ENCODE measurements at places on chromosomes 12 and 14. TPM values are rescaled to one million over a fixed set of nuclear protein-coding genes. Genes with fewer than 3 reads are reported as not detected.

GRCh38 chr12:130075497-130076076 lies 86.7 kb upstream of the FZD10 start:
- peaks cover 5% of the 10 kb centered on the region for H3K27me3 ChIP-seq
- H3K4me1 ChIP-seq: no peaks in the 10 kb centered on the region
- DNase-seq: no peak
- no peak overlapping the region for H3K4me3 ChIP-seq

DNA sequence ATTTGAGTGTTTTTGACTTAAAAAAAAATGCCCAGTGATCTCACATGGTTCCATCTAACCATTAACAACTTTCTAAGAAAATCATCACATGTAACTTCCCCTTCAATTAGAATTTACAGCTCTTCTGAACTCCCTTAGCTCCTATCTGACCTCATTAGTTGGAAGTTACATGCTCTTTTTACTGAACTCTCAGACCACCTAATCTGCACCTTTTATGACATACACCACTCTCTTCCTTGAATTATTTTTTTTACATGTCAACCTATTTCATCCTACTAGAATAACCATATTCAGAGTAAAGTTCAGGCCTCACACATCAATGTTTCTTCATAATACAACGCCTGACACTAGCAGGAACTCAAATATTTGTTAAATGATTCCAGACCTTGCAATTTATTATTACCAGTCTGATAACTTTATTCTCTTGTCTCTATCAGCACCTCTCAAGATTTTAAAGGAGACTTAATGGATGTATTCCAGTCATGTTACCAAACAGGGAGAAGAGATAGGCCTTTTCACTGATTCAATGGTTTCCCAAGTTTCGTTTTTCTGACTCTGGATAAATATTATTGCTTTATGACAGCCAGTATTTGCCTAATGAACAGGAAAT lies 21.0 kb downstream of the EGLN3 start:
- H3K4me1 ChIP-seq: no peaks in the 10 kb centered on the region
- H3K4me3 ChIP-seq: no peak overlapping the region
- no peaks in the 10 kb centered on the region for H3K36me3 ChIP-seq
- DNase-seq: no peak
- no peak overlapping the region for H3K27ac ChIP-seq

DNA sequence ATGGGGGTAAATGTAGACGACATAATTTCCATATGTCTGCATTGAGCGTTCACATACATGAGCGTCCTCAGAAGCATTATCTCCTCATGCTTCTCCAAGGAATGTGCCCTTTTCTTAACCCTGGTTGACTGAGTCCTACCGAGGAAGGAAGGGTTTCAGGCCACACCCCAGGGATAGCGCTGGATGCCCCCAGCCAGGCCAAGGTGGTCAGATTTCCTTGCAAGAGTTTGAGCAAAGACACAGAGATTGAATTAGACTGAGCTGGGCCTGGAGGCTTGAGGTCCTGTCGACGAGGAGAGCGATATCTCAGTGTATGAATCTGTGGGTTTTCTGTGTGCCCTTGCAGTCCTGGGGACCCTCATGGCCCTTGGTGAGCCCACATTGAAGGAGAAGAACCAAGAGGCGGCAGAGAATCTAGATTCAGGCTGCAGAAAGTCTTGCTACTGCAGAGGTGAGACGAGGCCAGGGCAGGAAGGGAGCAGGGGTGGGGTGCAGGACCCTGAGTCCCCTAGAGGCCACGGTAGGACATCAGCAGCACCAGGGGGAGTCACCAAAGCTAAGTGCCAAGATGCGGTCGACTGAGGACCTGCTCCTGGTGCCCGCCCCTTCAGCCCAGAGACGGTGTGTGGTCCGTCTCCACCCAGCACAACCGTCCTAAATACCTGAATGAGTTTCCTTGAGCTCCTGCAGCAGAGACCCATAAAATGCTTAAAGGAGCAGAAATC lies 94.7 kb upstream of the DIO3 start:
- H3K4me1 ChIP-seq: no peaks in the 10 kb centered on the region
- no peaks in the 10 kb centered on the region for H3K27me3 ChIP-seq
- H3K36me3 ChIP-seq: no peaks in the 10 kb centered on the region
- no peak for DNase-seq

DNA sequence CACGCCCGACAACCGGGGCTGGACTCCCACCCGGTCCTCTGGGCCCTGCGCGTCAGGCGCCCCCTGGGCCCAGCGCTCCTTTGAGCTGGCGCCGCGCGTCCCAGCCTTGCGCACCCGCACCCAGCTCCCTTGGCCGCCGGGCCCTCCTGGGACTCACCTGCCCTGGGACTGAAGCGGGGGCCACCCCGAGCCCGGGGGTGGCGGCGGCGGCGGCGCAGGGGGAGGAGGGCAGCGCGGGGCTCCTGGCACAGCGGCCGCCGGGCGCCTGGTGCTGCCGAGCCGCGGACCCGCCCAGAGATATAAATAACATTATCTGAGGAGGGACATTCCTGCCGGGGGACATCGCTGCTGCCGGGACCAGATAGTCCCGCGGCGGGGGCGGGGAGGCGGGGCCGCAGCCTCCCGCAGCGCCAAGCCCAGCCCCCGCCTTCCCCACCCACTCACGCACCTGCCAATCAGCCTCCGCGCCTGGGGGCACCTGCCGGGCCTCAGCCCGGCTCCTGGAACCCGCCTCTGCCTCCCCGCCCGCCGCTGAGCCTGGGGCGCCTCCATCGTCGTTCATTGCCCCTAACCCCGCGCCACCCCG lies at the start of gene SPTB:
SPTB (minus strand) TSS at position 273 of the 586 bp plus-strand sequence. CDS start 56,813 bp downstream, outside the sequence.
- H3K27me3 ChIP-seq: peaks cover 44% of the 10 kb centered on the region
- no peak within 1 kb of the TSS for H3K27ac ChIP-seq
- H3K4me1 ChIP-seq: no peaks in the 10 kb centered on the region
- DNase-seq: no peak

- peak; percentile 2 for DNase-seq
- H3K27ac ChIP-seq: no peak overlapping the region
- H3K4me3 ChIP-seq: no peak overlapping the region
- H3K4me1 ChIP-seq: no peaks in the 10 kb centered on the region
- H3K27me3 ChIP-seq: no peaks in the 10 kb centered on the region
Observed at GRCh38 chr12:102816816-102817434, 100.1 kb downstream of the PAH start.

DNA sequence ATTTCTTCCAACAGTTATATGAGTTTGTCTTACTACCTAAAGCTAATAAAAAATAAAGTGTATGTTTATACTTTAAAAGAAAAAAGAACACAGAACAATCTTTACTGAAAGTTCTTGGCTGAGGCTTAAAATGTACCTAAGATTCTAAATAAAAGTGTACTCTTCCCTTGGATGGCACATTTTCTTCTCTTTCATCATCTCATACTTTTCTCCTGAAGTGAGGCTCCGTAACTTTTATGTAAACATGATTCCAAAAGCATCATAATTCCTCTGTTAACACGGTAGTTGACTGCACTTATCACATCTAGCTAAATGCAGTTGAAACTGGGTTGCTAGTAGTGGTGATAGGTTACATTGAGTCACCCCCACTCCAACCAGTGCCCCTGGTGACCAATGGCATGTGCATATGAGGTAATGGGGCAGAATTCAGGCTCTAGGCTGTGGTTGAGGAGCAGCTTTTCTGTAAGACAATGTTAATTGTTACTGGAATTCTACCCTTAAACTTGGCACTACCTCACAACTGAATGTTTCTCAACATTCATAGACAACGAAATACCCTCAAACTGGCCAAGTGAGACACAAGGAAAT lies 38.4 kb downstream of the WASHC3 start:
- no peak for DNase-seq
- no peaks in the 10 kb centered on the region for H3K4me1 ChIP-seq
- H3K27ac ChIP-seq: no peak overlapping the region
- no peaks in the 10 kb centered on the region for H3K27me3 ChIP-seq

GRCh38 chr14:87878959-87879358 lies 114.0 kb downstream of the GALC start:
- no peak overlapping the region for H3K4me3 ChIP-seq
- H3K27me3 ChIP-seq: no peaks in the 10 kb centered on the region
- H3K36me3 ChIP-seq: no peaks in the 10 kb centered on the region
- no peaks in the 10 kb centered on the region for H3K4me1 ChIP-seq

GRCh38 chr12:51867796-51868428 lies 19.4 kb upstream of the FIGNL2 start:
- H3K4me1 ChIP-seq: no peaks in the 10 kb centered on the region
- no peaks in the 10 kb centered on the region for H3K36me3 ChIP-seq
- H3K27ac ChIP-seq: no peak overlapping the region
- H3K27me3 ChIP-seq: no peaks in the 10 kb centered on the region
- no peak overlapping the region for H3K4me3 ChIP-seq
- DNase-seq: no peak

DNA sequence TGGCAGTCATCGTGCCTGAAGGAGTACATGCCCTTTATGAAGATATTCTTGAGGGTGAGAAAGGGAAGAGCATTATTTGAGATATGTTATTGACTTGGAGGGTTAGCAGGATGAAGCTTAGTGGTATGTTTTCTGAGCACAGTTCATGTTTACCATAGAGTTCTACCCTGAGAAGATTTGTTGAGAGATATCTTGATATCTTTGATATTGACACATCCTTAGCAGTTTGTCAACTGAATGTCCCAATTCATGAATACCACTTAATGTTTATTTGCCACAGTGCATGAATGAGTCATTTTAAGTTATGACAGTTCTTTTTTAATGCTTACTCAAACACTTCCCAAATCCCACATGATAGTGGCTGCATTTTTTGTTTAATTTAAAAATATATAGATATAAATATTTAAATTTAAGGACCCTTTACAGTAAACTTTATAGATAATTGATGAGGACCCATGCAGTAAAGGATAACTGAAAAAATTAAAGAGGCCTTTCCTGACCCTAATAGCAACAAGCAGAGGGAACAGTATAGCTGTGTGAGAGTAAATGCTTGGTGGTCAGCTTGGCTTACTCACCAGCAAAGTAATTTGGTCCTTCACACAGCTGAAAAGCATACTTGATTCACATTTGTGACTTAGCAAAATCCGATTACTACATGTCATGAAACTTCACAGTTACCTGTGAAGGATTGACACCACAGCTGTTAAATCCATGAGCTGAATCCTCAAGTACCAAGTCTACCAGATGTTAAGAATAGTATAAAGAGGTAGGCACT lies 25.8 kb downstream of the SLC39A9 start:
- no peaks in the 10 kb centered on the region for H3K4me1 ChIP-seq
- no peak overlapping the region for H3K27ac ChIP-seq
- H3K4me3 ChIP-seq: no peak overlapping the region
- H3K36me3 ChIP-seq: no peaks in the 10 kb centered on the region

- H3K27me3 ChIP-seq: no peaks in the 10 kb centered on the region
- H3K4me3 ChIP-seq: peak overlapping the region; percentile 80
- H3K27ac ChIP-seq: peak overlapping the region; percentile 97
- no peak for DNase-seq
- peaks cover 12% of the 10 kb centered on the region for H3K4me1 ChIP-seq
Observed at GRCh38 chr14:49896966-49897365, 4.1 kb downstream of the ARF6 start.

Gene PLEKHG7
- total RNA-seq: not detected

Gene KRT84
- total RNA-seq: not detected

Gene SIX1
- total RNA-seq: 7.4 TPM

Gene GALNT6
- total RNA-seq: 6.5 TPM

Gene SLC5A8
- total RNA-seq: not detected

Gene IL22
- not detected for total RNA-seq

Gene ATF7
- 29.5 TPM for total RNA-seq

Gene PDZRN4
- total RNA-seq: not detected

Gene NUAK1
- 50.3 TPM for total RNA-seq

Gene CRACR2A
- total RNA-seq: 0.92 TPM

Data from Panc1 (cell line).